EH (cell line): ENCODE measurements at places on chromosomes 6 and 20.
A peak's percentile ranks its signal among the peaks of the same experiment; 100 is the strongest.

DNA sequence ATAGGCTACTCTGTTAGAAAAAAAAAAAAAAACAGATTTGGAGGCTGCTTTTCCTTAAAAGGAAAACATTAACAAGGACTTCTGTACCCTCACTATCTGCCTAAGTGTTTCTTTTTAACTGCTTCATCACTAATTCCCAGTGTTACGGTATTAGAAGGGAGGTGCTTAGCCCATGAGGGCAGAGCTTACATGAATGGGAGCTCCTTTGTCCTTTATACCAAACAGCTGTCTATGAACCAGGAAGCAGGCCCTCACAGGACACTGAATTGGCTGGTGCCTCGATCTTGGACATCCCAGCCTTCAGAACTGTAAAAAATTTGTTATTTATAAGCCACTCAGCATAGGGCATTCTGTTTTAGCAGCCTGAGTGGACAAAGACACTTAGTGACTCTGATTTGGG is 215.6 kb upstream of the NRSN1 start:
- no peak for DNase-seq

GRCh38 chr6:108108374-108108773 is 33.8 kb upstream of the OSTM1 start:
- no peak for DNase-seq

DNA sequence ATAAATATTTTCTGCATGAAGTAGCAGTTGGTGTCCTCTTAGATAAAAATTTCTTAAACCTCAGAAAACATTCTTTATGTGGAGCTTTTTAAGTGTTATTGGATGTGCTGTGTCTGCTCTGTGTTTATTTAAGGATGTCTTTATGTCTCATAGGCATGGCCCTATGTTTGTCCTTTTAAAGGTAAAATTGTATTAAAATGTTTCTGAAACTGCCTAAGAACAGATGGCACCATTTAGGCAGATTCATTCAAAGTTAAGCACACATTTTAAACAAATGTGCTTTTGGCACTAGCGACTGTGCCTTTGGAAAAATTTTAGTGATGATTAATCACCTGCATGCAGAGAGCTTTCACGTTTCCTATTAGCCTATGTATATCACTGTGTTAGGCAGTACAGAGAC is 125.2 kb downstream of the KIF6 start:
- peak; percentile 88 for DNase-seq

GRCh38 chr20:40104959-40105358 is 584.1 kb downstream of the MAFB start:
- DNase-seq: no peak

- DNase-seq: no peak
These were observed 173.9 kb downstream of the EPM2A start for GRCh38 chr6:145561095-145562072.

GRCh38 chr6:3390698-3391097 is 66.2 kb downstream of the SLC22A23 start:
- DNase-seq: peak; percentile 87

DNA sequence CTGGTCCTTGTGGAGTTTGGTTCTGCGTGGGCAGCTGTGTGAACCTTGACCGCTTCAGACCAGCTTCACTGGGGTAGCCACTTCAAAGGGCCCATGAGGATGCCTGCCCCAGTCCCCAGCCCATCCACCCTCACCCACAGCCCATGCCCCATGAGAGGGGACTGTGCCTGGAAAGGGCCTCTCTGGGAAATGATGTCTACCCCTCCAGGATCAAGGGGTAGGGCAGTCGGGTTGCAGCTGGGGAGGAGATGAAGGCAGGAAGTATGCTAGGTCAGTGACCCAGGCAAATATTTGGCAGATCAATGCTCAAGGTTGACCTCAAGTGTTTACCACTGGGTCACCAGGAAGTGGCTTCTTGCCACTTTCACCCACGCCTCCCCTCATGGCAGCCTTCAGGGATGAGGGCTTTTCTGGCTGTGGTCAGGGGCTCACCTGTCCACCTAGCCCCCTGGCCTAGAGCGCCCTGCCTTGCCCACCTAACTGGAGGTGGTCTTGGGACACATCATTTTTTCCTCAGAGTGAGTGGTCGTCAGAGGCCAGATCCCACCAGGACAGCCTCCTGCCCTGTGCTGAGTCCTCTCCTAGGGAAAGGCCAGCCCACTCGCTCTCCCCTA is 109.5 kb downstream of the SNX5 start:
- no peak for DNase-seq

DNA sequence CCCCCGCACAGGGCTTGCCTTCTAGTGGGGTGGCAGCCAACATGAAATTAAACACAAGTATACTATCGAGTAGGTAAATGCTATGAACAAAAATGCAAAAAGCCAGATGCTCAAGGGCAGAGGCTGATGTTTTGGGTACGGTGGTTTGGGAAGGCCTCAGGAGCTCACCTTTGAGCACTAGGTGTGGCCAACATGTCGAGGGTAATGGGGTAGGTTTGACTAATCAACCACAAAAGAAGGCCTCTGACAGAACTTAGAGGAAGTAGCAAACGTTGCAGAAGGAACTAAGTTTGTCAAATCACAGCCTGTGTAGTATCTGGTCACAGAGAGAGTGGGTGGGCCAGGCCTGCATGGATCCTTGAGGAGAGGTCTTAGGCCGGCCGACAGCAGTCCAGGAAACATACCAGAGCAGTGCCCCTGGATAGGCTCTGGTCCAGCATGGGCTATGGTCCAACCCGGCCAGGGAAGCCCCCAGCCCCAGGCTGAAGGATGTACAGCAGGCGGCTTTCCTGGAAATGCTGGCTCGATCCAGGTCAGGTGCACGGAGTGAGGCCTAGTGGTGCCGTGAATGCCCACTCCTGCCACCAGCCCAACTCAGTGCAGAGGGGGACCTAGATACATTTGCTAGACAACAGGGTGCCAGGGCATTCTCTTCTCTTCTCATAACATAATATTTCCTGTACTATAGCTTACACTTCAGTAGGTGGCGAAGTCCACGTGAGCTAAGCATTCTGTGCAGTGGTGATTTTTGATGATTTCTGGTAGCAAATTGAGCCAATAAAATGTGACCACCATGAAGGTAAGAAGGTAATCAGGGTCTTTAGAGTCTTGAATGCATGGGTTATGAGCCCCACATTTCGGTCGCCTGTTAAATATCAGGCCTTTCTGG is 56.3 kb upstream of the CD93 start:
- no peak for DNase-seq

DNA sequence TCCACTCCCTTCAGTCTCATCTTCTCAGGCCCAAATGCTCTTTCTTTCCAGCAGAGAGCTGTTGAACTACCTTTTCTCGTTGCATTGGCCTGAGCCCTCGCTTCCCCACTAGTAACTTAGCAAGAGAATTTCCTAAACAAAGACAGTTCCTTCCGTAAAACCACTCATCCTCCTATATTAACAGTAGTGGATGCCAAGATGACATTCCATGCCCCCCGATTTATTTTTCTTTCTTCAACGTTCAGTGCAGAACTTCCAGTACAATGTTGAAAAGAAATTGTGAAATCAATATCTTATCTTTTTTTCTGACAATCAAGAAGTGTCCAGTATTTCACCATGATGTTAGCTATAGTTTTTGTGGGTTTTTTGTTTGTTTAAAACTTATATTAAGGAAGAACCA is 45.8 kb downstream of the SOX4 start:
- DNase-seq: no peak

GRCh38 chr6:43779852-43780236 is 9.8 kb downstream of the VEGFA start:
- DNase-seq: no peak

- no peak for DNase-seq
These were observed 192.4 kb upstream of the ZNF217 start for GRCh38 chr20:53786071-53786444.

DNA sequence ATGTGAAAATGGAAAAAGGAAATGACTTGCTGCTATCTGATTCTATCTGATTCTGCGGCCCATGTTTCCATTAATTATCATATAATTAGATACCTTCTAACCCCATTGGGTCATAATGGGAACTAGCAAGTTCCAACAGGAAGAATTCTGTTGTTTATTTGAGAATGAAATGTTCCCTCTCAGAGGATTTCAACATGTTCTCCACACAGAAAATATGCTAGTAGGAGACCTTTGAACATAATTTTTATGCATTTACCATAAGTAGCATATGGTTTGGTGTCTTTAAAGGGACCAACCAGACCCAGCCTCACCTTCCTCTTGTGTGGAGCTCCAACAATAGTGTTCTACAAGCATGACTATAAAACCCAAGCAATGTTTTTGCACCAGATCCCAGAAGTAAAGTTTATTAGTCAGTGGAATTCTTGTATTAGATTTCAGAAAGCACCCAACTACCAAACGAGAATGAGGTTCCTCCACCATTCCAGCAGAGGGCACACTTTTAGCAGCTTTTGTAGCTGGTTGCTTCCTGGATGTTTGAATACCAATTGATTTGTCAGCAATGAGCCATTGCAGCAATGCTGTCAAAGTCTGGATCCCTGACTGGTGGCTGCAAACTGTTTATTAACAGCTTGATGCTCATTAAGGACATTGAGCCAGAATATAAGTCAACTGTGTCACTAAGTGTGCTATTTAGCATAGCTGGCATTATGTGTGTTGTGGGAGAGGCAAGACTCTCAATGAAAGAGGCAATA is 143.6 kb upstream of the GJE1 start:
- DNase-seq: peak; percentile 85

DNA sequence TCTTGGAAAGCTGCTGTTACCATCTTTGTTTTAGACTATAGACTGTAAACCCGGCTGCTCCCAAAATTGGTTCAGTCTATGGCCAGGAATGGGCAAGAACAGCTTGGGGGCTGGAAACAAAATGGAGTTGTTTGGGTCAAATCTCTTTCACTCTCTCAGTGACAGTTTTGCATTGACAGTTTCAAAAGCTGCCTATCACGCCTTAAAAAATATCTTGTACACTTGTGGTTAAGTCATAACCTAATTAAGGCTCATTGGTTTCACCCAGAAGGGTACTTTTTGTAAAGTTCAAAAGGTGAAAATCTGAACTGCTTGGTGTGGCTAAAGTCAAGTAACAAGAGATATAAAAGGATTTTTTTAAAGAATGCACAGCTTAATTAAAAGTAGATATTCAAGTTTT is 76.1 kb upstream of the PRL start:
- no peak for DNase-seq

DNA sequence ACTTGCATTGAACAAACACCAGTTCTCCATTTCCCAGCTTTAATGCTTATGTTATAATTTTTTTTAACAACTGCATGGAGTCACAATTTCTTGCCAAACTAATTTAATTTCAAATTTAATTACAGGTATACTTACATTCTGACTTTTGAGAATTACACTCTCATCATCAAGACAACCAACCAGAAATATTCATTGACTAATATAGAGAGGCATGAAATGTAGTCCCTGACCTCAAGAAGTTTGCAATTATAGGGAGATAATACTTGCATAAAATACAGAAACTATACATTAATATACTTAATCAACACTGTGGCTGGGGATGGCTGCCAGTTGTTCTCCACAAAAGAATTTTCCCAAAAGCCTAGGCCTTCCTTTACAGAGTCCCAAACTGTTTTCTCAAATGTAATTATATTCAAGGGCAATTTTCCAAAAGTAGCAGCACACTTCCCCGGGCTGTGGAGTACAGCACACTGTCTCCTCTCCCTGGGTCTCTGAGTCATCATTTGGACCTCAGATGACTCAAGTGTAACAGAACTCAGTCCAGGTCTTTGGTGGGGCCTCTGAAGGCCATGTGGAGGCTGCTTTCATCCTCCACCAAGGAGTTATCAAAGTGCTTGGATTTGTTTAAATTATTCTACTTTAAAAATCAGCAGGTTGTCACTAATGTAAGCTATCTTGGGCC is 114.1 kb downstream of the KIF16B start:
- DNase-seq: peak; percentile 91

- DNase-seq: no peak
These were observed 3.2 kb upstream of the TUBB1 start for GRCh38 chr20:59015812-59016711.

DNA sequence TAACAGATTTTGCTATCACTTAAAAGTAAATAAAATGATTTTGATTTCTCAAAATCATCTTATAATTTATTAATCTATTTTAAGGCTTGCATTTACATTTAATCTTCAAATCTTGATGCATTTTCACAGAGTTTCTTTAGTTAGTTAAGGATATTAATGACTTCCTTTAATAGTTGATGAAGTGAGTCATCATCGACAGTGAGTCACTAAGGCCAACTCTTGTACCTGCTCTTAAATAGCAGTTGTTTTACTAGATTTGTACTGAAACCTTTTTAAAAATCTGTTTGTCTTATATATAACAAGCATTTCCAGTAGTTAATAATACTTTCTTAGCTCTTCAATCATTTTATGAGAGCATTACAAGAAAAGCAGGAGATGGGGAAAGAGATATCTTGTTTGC is 191.7 kb downstream of the ESR1 start:
- DNase-seq: peak; percentile 56

DNA sequence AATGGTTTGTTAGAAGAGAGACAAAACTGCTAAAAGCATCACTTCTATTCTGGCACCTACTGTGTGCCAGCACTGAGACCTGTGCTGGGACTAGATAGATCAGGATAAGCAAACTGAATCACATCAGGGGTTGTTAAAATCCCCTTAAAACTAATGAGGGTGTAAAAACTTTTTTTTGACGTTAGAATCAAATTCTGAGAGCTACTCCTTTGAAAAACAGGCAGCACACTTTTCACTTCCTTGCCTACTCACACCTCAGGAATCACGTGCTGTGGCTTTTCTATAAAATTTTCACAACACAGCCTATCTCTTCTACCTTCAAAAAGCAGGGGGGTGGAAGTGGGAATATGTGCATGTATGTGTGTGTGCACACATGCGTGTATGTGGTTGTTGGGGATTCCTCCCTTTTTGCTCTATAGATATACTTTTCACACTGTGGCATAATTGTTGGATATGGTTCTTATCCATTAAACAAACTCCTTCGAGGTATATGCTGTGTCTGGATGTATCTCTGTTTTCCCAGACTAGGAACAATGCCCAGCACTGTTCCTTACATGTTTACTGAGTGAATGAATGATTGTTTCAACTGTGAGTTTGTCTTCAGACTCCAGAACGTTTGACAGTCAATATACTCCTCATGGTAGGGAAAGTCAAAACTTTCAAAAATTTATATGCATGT is 105.4 kb downstream of the FYN start:
- no peak for DNase-seq

DNA sequence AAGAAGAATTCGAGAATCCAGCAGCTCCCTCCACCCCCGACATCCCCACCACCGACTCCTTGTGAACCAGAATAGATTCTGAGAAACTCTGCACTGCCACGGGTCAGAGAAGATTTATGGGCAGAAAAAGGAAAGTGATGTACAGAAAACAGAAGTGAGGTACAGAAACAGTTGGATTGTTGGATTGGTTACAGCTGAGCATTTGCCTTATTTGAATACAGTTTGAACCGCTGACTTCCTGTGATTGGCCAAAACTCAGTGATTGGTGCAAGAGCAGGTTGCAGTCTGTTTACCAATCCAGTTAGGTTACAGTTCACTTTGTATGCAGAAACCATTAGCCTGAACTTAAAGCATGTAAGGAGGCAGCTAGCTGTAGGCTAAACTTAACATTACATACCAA is 131.2 kb upstream of the HDDC2 start:
- no peak for DNase-seq

GRCh38 chr6:169723200-169723909 is 945 bp downstream of the PHF10 start:
- DNase-seq: peak; percentile 76

- peak; percentile 85 for DNase-seq
These were observed 101.5 kb downstream of the UNC5CL start for GRCh38 chr6:40937491-40937890.
